ENCODE measurements at places on chromosomes 2 and 18.

GRCh38 chr18:52486052-52486451 lies 146.1 kb downstream of the DCC start:
- DNase-seq: no peak

DNA sequence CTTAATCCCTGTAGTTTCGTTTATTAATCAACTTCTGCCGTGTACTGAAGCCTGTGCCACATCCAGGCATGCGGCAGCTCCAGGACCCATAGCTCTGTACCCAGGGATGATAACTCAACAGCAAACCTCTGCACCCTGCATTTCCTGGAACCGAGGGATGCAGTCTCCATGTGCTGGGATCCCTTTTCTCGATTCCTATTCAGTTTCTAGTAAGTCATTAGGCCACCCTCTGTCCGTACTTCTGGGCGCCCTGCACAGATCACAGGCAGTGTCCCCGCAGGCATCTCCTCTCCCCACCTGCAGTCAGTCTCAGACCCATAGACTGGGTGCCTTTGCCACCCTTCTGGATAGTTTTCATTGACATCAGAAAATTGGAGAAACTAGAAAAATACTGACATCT lies 18.8 kb downstream of the TMEM18 start:
- no peak for DNase-seq

GRCh38 chr2:175275539-175275938 lies 94.0 kb upstream of the ATP5MC3 start:
- no peak for DNase-seq

DNA sequence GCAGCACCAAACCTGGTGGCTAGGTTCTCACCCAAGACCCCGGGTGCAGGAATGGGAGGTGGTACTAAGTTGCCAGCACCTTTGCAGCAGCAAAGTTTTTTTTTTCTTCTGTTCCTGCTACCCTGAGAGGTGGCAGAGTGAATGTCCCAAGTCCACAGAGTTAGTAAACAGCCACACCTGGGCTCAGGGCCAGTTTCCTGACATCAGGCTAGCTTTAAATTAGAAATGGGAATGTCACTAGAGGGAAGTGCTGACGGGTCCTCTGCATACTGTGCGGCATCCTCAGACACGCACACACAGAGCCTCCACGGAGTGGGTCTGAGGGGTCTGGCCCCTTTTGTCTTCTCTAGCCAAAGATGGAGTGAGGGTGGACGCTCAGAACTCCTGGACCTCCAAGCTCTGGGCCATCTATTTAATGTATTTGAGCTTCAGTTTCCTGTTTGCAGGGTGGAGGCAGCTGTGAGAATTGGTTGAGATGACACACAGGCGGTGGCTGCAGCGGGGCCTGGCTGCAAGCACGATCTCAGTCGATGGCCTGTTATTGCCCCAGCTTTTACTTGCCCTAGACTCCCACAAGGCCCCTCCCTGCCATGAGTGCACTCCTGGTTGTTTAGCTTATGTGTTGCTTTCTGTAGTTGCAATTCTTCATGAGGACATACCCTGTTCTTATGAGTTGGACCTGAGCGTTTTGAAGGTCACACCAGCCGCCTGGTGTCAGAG lies 751.4 kb upstream of the HS6ST1 start:
- DNase-seq: no peak

DNA sequence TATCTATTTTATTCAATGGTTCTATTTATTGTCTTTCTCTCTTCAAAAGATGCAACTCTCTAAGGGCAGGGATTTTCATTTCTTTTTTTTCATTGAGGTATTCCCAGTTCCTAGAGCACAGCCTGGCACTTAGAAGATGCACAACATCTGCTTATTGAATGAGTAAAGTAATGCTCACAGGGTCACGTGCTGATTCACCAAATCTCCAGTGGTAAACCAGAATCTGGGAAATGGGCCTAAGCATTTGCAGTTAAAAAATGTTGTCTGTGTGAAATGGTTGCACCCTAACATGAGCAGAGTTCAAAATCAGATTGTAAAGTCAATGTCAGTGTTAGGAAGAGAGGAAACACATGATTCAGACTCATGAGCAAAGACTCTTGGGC lies 15.8 kb downstream of the SLC8A1 start:
- no peak for DNase-seq

- DNase-seq: no peak
Observed at GRCh38 chr2:24836706-24837105, 43.5 kb downstream of the CENPO start.

- no peak for DNase-seq
Observed at GRCh38 chr18:56358608-56359280, 279.6 kb downstream of the TXNL1 start.
